ENCODE measurements at places on chromosomes 5 and 9. TPM values are rescaled to one million over a fixed set of nuclear protein-coding genes. Genes with fewer than 3 reads are reported as not detected.

Gene BARHL1
- not detected for total RNA-seq

Gene WDR31
- 2.8 TPM for total RNA-seq

Gene SPINK7
- total RNA-seq = not detected

Gene LCP2
- not detected for total RNA-seq

Gene CXCL14
- not detected for total RNA-seq

Gene OMD
- 0.95 TPM for total RNA-seq

Gene NMUR2
- not detected for total RNA-seq

Gene IRX2
- total RNA-seq = 3.3 TPM

Gene PDGFRB
- total RNA-seq = 71.1 TPM

Gene ZNF354B
- 7.7 TPM for total RNA-seq

Data from bronchial smooth muscle cell (primary cell).